Activated T-helper 1 cell treated with anti-CD3 and anti-CD28 coated beads, Interleukin-12 subunit alpha, Interleukin-12 subunit beta, Interleukin-2, Interleukin-4 antibody, amounts not matched to agents 30 ng/mL and 10 ng/mL and 1 ng/mL, durations not matched to agents 14 hours and 24 hours and 36 hours (primary cell): ENCODE measurements at places on chromosomes 3 and 15. TPM values are rescaled to one million over a fixed set of nuclear protein-coding genes. Genes with fewer than 3 reads are reported as not detected.

BLM gene
- total RNA-seq, result 64.3 and 65.1 TPM in 2 replicates

- no peak overlapping the region for H3K4me3 ChIP-seq
- no peak overlapping the region for H3K27ac ChIP-seq
- H3K4me1 ChIP-seq, result peaks cover 13% of the 10 kb centered on the region
- DNase-seq, result no peak
- H3K36me3 ChIP-seq, result peaks cover 9% of the 10 kb centered on the region
Measured at GRCh38 chr3:38268087-38268486, 2.5 kb downstream of the SLC22A13 start.

DNA sequence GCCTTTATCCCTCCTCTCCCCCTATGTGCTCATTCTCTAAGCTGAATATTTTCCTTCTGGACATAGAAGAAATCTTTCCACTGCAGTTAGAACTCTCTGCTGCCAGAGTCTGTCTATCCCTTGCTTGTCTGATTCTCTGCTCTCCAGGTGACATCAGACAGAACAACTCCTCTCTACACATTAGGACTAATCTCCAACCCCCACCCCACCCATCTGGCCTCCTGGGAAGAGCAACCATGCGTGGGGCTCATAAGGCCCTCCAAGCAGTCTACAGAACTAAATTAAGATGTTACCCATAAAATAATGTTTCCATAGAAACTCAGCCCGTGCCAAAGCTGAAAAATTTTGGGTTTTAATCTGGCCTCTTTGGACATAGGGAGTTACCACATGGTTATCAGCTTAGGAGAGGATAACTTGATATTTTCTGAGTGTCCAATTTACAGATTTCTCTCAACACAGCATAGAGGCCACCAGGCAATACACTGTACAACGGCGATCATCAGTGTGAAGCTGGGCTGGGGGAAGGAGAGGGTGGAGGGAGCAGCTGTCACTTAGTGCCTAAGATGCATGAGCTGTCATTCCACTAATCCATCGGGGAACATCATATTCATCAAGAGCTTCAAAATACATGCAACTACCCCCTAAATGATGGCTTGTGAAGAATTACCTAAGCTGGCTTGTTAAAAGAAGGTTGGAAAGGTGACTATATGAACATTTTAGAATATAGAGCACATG, 199.4 kb downstream of the CLSTN2 start:
- no peak overlapping the region for H3K4me3 ChIP-seq
- no peak overlapping the region for H3K27ac ChIP-seq
- no peaks in the 10 kb centered on the region for H3K4me1 ChIP-seq

- no peak overlapping the region for H3K4me3 ChIP-seq
- peaks cover 5% of the 10 kb centered on the region for H3K27me3 ChIP-seq
- no peak for DNase-seq
Measured at GRCh38 chr3:177401375-177401774, 204.1 kb upstream of the TBL1XR1 start.

GRCh38 chr15:25397100-25397499, 41.7 kb downstream of the UBE3A start:
- no peak overlapping the region for H3K27ac ChIP-seq
- no peak for DNase-seq
- no peaks in the 10 kb centered on the region for H3K27me3 ChIP-seq
- peaks cover 35% of the 10 kb centered on the region for H3K36me3 ChIP-seq
- H3K4me3 ChIP-seq, result no peak overlapping the region

DNA sequence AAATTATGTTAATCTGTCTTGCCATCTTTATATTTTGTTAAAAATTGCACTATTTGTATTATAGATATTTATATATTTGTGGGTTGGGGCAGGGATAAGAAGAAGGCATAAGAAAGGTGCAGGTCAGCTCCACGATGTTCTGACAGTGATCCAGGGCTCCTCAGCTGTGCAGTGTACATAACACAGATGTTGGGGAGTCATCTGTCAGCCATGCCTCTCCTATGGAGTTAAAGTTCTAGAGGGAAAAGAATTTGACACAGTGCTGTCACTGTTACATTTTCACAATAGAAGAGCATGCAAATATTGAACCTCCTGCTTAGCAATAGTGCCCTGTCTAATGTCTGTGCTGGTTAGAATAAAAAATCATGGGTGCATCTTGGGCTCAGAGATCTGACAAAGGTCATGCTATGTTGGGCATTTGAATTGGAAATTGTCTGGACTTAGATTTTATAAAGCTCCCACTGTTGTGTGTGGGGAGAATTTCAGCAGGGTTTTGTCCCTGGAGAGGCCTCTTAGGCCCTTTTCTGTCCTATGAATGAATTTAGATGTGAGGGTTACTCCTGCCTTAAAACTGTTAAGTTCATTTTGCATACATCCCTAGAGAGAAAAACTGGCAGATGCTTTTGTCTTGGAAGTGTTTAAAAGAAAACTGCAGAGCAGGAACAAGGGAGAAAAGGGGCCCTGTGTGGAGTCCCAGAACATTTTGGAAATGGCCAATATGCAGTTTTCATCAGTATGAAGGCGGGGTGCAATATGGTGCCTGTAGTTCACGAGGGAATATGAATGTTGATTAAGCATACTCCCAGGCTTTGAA, 20.4 kb downstream of the CDIN1 start:
- no peaks in the 10 kb centered on the region for H3K36me3 ChIP-seq
- H3K4me1 ChIP-seq, result no peaks in the 10 kb centered on the region

DNA sequence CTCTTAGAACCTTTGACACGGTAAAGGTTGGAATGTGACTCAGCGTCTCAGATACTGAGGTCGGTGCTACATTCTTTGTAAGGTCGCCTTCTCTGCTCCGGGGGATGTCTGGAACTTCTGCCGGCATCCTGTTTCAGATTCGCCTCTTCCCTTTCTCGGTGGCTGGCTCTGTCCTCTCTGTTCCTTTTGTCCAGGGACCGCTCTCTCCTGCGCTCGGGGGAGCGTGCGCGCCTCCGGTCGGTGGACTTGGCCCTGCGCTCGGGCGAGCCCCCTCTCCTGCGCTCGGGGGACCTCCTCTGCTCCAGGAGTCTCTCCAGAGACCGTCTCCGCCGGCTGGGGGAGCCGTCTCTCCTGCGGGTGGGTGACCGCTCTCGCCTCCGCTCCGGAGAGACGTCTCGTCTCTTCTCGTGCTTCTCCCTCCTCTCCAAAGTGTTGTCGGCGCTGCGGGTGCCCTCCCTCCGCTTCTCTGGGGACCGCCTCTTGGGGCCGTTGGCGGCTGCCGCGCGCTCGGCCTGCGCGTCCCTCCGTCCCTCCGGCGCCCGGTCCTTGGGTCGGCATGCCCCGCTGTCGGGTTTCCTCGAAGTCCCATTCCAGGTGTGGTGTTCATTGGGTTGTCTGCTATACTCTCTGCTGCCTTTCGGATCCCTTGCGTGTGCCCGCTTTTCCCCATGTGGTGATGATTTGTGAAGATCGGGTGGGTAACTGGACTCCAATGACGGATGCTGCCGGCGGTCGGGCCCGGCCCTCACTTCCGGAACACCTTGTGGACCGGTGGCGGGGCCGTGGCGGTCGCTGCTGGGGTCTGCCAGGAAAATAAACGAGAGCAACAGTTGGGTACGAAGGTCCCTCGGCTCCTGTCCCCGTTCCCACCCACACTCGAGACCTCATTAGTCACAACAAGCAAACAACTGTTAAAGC, 668.8 kb upstream of the ADAMTS9 start:
- H3K4me3 ChIP-seq, result no peak overlapping the region
- H3K36me3 ChIP-seq, result no peaks in the 10 kb centered on the region
- H3K27ac ChIP-seq, result no peak overlapping the region
- no peaks in the 10 kb centered on the region for H3K4me1 ChIP-seq
- no peak for DNase-seq
- H3K27me3 ChIP-seq, result peaks cover 4% of the 10 kb centered on the region
